ENCODE measurements at places on chromosomes 11 and 22. TPM values are rescaled to one million over a fixed set of nuclear protein-coding genes. Genes with fewer than 3 reads are reported as not detected.

DNA sequence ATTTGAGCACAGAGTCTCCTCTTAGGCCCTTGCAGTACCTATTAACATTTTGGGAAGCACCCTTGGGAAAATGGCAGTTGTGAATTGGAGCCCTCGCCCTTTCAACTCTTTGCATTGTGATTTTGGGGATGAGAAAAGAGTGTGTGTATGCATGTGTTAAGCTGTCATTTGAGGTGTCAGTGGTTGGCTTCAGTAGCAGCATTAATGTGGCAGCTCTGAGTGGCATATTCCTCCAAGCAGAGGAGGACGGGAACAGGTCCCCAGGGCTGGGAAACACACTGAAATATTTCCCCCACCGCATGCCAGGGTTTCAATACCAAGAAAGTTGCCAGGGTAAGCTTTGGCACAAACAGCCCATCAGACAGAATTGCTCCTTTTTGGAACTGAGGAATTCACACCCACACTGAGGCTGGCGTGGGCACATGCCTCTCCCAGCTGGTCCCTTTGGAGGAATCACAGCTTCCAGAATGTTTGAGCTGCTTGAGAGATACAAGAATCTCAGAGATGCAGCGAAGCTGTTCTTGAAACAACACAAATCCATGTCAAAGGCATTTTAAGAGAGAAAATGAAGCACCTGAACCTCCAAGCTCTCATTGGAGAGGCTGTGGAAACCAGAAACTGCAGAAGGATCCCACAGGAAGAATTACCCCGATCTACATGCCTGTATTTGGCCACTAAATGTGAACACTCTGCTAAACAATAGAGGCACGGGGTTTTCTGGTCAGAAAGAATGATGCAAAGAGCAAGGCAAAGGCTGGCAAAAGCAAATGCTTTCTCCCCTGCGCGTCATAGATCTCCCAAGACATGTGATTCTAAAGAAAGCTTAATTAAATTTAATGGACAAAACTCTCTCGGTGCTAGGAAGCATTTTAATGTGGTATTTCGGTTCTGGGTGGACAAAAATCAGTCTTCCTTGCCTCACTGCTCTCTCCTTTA lies 67.2 kb upstream of the RCN1 start:
- no peak for DNase-seq

DNA sequence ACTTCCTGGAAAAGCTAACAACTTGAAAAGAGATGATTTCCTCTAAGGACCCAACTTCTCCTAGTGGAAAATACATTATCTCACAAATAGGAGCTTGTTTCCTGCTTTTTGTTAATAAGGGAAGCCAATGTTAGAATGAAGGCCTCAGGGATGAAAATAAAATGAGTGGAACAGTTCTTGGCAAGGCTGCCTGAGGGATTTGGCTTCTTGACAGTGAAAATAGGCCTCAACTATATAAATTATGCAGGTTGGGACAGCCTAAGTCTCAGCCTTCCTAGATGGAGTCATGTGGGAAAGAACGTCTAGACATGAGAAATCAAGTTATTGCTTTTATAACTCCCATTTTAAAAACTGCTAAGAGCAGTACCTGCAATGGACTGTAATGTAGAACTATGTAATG lies 92.8 kb upstream of the FIBIN start:
- no peak for DNase-seq

DNA sequence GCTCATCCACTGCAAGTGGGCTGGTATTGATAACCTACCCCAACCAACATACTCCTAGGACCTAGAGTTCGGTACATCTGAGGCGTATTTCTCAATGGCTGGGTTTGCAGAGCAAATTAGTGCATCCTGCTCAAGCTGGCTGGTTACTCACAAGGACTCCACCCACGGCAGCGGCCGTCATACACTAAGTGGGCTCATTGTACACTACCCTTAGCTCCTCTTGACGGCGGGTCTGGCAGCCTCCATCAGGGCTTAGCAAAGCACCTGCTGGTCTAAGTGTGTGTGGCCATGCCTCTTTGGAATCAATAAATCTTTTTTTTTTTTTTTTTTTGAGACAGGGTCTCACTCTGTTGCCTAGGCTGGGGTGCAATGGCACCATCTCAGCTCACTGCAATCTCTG lies 20.2 kb upstream of the KCNJ11 start:
- no peak for DNase-seq

- DNase-seq, result no peak
Measured at GRCh38 chr11:111606986-111607385, 4.7 kb downstream of the SIK2 start.

DNA sequence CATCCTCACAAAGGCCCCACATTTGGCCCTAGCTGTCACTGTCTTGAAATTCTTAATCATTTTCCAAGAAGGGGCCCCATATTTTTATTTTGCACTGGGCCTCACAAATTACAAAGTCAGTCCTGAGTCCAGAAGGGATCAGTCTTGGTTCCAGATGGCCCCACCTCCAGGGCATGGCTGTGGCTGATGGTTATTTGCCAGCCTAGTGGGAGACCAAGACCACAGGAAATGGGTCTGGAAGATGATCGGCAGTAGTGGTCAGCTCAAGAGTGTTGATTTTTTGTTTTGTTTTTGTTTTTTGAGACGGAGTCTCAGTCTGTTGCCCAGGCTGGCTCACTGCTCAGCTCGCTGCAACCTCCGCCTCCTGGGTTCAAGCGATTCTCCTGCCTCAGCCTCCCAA lies 47.1 kb upstream of the EMID1 start:
- DNase-seq, result no peak

DNA sequence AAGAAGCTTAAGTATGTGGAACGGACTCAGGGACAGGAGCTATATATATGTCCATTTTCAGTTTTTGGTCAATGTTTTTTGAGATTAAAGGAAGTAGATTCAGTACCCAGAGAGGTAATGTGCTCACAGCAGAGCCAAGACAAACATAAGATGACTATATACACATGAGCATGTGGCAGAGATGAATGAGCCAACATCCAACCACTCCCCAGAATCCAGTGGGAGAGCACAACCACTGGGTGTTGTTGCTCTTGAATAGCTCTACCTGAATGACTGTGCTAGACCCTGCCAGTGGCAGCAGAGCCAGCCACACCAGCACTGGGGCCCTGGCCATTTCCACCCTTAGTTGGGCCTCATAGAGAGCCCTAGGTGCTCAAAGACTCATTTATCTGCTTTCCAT lies 10.7 kb upstream of the SYTL2 start:
- no peak for DNase-seq

DNA sequence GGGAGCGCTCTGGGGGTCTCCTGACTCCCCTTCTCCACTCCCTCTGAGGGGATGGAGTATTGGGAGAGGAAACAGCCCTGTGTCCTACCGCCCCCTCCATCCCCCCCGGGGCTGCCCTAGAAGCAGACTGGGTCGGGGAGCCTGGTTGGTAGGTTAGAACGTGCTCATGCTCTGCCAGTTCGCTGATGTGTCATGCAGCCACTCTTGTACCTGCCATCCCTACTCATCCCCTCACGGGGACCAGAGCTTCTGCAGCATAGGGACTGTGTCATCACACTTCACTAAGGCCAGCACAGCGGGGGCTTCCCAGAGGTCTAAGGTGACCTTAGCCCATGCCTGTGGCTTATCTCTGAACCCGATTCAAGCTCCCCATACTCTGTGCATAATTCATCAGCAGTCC lies 4.7 kb downstream of the KCNJ1 start:
- DNase-seq, result no peak

GRCh38 chr22:30714062-30714461 lies 19.4 kb downstream of the OSBP2 start:
- DNase-seq, result no peak

GRCh38 chr11:95148406-95148805 lies 58.8 kb downstream of the ENDOD1 start:
- no peak for DNase-seq

DNA sequence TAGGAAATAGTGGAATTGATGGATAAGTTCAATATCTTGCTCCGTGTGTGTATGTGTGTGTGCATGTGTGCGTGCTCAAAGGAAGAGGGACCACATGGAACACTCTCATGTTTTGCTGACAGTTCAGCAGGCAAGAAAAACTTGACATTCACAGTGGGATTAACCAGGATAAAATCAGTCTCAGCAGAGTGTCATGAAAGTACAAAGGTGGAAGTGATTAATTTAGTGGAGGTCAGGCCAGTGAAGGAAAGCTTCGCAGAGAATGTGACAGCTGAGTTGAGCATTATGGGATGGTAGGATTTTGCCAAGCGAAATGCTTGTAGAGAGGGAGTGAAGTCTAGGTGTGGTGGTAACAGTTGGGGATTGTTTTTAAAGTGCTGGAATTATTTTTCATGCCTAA lies 15.7 kb upstream of the FBXO3 start:
- no peak for DNase-seq

GRCh38 chr22:25413620-25414019 lies 150.9 kb upstream of the GRK3 start:
- no peak for DNase-seq

DNA sequence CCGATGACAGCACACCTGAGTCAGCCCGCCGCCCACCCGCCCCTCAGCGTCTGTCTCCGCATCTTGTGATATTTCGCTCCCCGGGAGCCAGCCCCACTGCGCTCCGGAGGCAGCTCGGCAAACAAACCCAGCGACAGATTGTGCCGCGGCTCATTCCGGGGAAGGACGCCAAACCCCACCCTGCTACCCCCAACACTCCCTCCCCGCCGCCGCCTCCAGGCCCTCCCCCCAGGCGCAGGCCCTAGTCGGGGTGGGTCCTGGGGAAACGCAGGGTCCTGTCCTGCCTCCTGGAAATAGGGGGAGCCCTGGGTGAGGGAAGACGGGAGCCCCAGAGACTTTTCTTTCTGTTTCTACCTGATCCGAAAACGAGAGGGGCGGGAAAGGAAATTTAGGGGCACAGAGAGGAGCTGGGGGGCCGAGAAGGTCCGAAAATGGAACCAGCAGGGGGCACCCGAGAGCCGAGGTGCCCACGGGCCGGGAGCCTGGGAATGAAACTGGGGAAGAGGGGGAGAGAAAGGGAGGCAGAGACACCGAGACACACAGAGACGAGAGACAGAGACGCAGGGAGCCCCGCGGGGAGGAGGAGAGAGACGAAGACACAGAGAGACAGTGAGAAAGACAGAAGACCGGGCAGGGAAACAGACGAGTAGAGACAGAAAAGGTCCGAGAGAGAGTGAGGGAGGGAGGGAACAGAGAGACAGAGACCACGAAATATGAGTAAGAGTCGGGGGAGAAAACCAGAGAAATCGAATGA lies 1.7 kb upstream of the RTN4RL2 start:
- no peak for DNase-seq

GRCh38 chr11:63872800-63873197 lies 33.9 kb downstream of the MARK2 start:
- no peak for DNase-seq

Gene MS4A4E
- not detected for polyA plus RNA-seq

Gene PRODH
- polyA plus RNA-seq, result not detected

Gene PATE4
- not detected for polyA plus RNA-seq

Gene ACR
- not detected for polyA plus RNA-seq

Gene P2RY2
- polyA plus RNA-seq, result 0.15 TPM
